ENCODE measurements at places on chromosomes 6 and 20.
A peak's percentile ranks its signal among the peaks of the same experiment; 100 is the strongest.

- DNase-seq: no peak
Observed at GRCh38 chr20:35273449-35274171, 4.3 kb downstream of the MMP24OS start.

GRCh38 chr20:42857446-42857845 lies 332.3 kb downstream of the PTPRT start:
- DNase-seq: no peak

- no peak for DNase-seq
Observed at GRCh38 chr6:17015144-17015543, 86.7 kb upstream of the STMND1 start.

DNA sequence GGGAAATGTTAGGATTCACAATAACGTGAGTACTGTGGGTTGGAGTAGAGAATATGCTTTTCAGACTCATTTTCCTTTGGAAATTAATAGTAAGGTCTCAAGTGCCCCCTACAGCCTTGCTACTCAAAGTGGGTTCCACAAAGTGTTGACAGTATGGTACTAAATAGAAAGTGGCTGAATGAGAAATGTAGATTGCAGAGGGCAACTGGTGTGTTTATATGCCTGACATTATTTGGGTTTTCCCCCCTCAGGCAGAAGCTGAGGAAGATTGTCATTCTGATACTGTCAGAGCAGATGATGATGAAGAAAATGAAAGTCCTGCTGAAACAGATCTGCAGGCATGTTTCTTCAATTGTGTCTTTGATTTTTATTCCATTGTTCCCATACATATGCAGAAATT lies 5.6 kb downstream of the FBXO9 start:
- DNase-seq: no peak

- DNase-seq: peak; percentile 34
Observed at GRCh38 chr6:32941214-32941768, 463 bp upstream of the HLA-DMB start.

DNA sequence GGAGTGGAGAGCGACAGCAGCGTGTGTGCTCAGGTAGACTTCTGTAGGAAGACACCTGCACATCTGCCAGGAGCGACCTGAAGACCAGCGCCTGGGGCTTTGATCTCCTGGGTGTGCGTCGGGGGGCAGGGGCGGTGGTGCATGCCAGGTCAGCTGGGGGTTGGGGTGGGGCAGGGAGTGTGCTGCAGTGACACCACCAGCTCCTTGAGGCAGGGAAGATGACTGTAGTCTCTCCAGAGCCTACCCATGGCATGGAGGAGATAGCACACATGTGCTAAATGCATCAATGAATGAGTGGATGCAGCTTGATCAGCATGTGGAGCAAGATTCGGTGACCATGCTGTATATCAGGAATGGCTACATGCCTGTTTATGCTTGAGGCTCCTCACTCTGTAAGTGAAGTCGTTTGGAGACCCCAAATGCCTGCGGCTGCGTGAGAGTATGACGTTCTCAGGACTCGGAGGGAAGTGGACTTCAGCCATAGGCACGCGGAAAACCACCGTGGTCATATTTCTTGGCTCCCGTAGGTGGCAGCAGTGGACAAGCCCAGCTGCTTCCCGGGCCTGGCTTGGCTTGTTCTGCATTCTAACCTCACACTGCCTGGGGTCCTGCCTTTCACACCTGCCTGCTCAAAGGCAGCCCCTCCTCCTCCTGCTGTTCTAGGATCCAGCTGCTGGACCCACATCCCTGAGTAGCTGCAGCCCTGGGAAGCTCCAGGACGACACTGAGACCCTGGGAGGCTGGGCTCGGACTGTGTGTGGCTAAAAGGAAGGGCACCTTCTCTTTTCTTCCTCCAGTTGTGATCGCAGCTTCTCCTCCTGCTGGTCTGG lies 39.4 kb upstream of the KCNK16 start:
- DNase-seq: peak; percentile 37

GRCh38 chr6:162119341-162119740 lies 608.2 kb downstream of the PRKN start:
- DNase-seq: no peak

GRCh38 chr6:47581591-47581990 lies 104.0 kb downstream of the CD2AP start:
- DNase-seq: no peak

- no peak for DNase-seq
Observed at GRCh38 chr6:151179321-151179720, 60.4 kb upstream of the AKAP12 start.

GRCh38 chr6:35146453-35146852 lies 5.3 kb upstream of the TCP11 start:
- DNase-seq: no peak

Data from activated CD4-positive, alpha-beta T cell treated with anti-CD3 and anti-CD28 coated beads, Interleukin-2, amount 50 U/mL, for 1 hour (primary cell).